WTC11 (cell line): ENCODE measurements at places on chromosomes 13 and 19. TPM values are rescaled to one million over a fixed set of nuclear protein-coding genes. Genes with fewer than 3 reads are reported as not detected.

DNA sequence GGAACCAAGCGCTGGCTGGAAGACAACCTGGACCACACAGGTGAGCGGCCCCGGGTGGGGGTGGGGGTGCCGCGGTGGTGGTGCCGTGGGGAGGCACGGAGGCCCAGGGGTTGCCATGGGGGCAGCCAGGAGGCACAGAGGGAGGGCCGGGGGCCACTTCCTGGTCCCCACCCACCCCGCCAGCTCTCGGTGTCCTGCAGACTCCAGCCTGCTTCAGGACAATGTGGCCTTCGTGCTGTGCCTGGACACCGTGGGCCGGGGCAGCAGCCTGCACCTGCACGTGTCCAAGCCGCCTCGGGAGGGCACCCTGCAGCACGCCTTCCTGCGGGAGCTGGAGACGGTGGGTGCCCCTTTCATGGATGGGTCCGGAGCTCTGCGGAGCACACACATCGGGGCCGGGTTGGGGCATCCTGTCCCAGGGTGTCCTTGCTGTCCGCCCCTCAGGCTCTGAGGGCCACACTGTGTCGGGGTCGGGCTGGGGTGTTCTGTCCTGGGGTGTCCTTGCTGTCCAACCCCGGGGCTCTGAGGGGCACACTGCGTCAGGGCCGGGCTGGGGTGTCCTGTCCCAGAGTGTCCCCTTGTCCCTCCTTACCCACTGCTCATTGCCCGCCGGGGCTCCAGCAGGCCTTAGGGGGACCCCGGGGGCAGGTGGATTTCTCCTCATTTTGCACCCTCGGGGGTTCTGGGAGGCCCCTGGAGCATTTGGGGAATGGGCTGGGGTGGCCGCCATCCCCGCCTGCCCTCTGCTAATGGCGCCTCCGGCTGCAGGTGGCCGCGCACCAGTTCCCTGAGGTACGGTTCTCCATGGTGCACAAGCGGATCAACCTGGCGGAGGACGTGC lies 18.3 kb downstream of the NCLN start:
- no peaks in the 10 kb centered on the region for H3K4me1 ChIP-seq
- H3K36me3 ChIP-seq: peaks cover 5% of the 10 kb centered on the region; the same call in 1 of the 2 replicates
- H3K27me3 ChIP-seq: no peaks in the 10 kb centered on the region
- H3K27ac ChIP-seq: no peak overlapping the region
- H3K4me3 ChIP-seq: no peak overlapping the region

DNA sequence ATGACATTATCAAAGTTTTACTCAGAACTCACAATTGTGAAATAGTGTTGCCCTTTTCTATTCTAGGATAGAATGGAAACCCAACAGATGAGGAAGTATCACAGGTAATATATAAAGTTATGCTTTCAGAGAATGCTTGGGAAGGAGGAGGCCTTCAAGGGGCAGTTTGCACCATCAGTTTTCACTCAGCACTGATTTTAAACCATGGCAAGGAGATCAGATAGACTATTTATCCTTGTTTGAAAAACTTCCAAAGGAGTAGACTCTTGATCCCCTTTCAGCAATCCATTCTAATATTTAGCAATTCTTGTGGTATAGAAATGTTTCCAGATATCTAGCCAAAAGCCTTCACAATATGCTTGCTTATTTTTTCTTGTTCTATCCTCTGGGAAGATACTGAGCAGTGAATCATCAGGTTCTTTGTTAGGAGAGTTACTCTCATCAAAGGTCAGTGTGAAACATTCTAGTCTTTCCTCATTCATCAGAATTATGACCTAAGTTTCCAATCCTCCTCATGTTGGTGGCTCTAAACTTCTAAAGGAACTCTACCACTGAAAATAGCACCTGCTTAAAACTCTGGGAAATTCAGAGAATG lies 3.8 kb downstream of the GPC6 start:
- peak overlapping the region; percentile 96 for H3K4me3 ChIP-seq
- DNase-seq: no peak
- no peaks in the 10 kb centered on the region for H3K27me3 ChIP-seq

DNA sequence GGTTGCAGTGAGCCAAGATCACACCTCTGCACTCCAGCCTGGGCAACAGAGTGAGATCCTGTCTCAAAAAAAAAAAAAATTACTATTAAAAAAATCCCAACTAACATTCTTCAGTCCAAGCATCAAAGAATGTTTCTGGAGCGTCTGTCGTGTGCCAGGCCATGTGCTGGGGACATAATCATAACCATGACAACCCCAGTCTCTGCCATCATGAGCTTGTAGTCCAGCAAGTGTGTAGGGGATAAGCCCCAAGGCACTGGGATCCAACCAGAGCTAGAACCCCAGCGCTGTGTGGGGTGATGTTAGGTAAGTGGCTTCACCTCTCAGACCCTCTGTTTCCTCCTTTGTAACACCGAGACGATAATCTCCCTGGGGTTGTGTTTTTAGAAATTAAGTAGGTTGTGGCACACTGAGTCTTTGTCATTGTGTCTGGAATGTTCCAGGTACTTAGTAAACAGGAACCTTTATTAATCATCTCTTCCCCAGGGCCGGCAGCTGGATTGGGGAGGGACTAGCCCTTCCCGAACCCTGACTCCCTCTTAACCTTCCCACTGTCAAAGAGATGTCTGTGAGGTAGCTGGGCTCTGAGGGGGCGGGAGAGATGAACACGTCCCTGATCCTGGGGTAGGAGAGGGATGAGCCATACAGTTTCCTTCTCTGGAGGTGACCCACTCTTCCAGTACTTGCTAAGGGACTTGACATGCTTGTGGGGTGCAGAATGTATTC lies 5.2 kb downstream of the ITPKC start:
- H3K36me3 ChIP-seq: peaks cover 32% of the 10 kb centered on the region
- no peak overlapping the region for H3K4me3 ChIP-seq
- H3K27me3 ChIP-seq: no peaks in the 10 kb centered on the region
- DNase-seq: no peak

- H3K4me1 ChIP-seq: peaks cover 6% of the 10 kb centered on the region; the same call in 1 of the 2 replicates
- peaks cover 3% of the 10 kb centered on the region; the same call in 1 of the 2 replicates for H3K36me3 ChIP-seq
Measured at GRCh38 chr19:456547-457110, 4.2 kb downstream of the SHC2 start.

GRCh38 chr19:38917921-38918491 lies 6.0 kb upstream of the CCER2 start:
- H3K4me1 ChIP-seq: no peaks in the 10 kb centered on the region
- H3K27me3 ChIP-seq: peaks cover under 1% of the 10 kb centered on the region; the same call in 1 of the 2 replicates
- peaks cover 12% of the 10 kb centered on the region for H3K36me3 ChIP-seq
- no peak overlapping the region for H3K4me3 ChIP-seq
- peak overlapping the region; percentile 43; the same call in 1 of the 2 replicates for H3K27ac ChIP-seq
- no peak for DNase-seq

GRCh38 chr19:46016426-46017094 lies 6.3 kb downstream of the PGLYRP1 start:
- DNase-seq: peak; percentile 89
- H3K27ac ChIP-seq: peak overlapping the region; percentile 45; the same call in 1 of the 2 replicates
- H3K36me3 ChIP-seq: no peaks in the 10 kb centered on the region
- peaks cover 31% of the 10 kb centered on the region for H3K27me3 ChIP-seq
- peak overlapping the region; percentile 87 for H3K4me3 ChIP-seq

The KCTD4 gene
- not detected in 3 replicates for total RNA-seq
